ENCODE measurements at places on chromosomes 7 and 10.

GRCh38 chr10:109902992-109903947, 20.0 kb downstream of the XPNPEP1 start:
- H3K27ac ChIP-seq, result no peak overlapping the region
- peaks cover 5% of the 10 kb centered on the region for H3K36me3 ChIP-seq

DNA sequence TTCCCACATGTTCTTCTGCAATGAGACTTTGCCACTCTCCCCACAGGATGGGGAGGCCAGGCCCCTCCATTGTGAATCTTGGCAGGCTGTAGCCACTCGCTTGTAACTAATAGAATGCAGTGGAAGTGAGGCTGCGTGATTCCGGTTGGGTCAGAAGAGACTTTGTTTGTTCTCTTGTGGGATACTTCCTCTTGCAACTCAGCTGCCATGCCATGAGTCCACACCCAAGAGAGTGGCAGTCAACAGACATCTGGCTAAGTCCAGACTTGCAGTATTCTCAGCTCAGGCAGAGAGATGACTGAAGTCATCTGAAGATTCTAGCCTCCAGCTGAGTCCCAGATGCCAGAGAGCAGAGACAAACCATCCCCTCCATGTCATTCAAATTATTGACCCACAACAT, 153.4 kb upstream of the GDF10 start:
- H3K27me3 ChIP-seq, result no peaks in the 10 kb centered on the region
- H3K4me3 ChIP-seq, result no peak overlapping the region
- no peaks in the 10 kb centered on the region for H3K36me3 ChIP-seq
- H3K4me1 ChIP-seq, result no peaks in the 10 kb centered on the region
- DNase-seq, result no peak

GRCh38 chr7:84238596-84238995, 44.0 kb upstream of the SEMA3A start:
- H3K27ac ChIP-seq, result no peak overlapping the region
- H3K4me1 ChIP-seq, result no peaks in the 10 kb centered on the region
- H3K4me3 ChIP-seq, result no peak overlapping the region
- H3K27me3 ChIP-seq, result no peaks in the 10 kb centered on the region

DNA sequence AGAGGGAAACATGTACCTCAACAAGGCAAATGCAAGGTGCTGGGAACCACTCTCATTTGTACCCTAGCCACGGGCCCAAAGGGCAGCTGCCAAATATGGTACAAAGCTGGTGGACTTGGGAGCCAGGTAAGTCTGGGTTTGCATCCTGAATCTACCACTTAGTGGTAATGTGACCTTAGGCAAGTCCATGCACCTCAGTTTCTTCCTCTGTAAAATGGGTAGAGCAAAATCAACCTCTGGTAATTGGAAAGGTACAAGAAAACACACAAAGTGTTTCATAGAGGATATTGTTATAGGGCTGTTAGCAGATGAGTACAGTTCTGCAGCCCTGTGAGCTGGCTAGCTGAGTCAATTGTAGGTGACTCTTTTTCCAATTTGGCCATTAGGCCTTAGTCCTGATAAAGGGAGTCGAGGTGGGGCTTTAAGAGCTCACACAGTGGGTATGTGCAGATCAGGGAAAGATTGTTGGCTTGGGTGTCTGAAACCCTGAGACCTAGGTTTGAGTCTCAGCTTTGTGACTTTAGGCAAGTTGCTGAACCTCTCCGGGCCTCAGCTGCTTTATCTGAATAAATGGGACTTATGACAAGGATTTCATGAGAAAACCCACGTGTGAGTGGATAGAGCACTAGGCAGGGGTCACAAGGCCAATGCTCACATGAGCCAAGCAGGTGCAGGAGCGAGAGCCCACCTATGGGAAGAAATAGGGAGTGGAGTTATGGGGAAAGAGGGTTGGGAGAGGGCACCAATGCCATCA, 121.3 kb upstream of the GDF10 start:
- no peaks in the 10 kb centered on the region for H3K36me3 ChIP-seq
- H3K27ac ChIP-seq, result no peak overlapping the region
- DNase-seq, result no peak
- H3K27me3 ChIP-seq, result no peaks in the 10 kb centered on the region
- H3K4me1 ChIP-seq, result peaks cover 20% of the 10 kb centered on the region

- H3K4me1 ChIP-seq, result peaks cover 18% of the 10 kb centered on the region
- DNase-seq, result no peak
- no peak overlapping the region for H3K4me3 ChIP-seq
- H3K27ac ChIP-seq, result no peak overlapping the region
- no peaks in the 10 kb centered on the region for H3K27me3 ChIP-seq
- H3K36me3 ChIP-seq, result no peaks in the 10 kb centered on the region
These were observed 41.6 kb downstream of the SEMA3A start for GRCh38 chr7:84152995-84153394.

DNA sequence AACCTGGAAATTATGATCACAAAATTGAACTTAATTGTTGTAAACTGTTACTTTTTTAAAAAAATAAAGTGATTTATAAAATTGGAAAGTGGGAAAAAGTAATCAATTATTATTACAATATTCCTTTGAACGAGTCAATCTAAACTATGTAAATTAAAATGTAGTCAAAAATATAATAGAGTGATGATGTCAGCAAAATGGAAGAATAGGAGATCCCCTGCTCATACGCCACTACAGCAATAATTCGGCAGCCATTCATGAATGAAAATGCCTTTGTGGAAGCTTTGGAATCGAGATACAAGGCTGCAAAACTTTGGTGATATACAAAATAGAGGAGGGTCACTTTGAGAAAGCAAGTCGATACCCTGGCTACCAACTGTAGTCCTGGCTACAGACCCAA, 36.4 kb upstream of the PCDH15 start:
- no peak overlapping the region for H3K27ac ChIP-seq
- DNase-seq, result no peak
- no peaks in the 10 kb centered on the region for H3K4me1 ChIP-seq
- H3K36me3 ChIP-seq, result no peaks in the 10 kb centered on the region
- no peaks in the 10 kb centered on the region for H3K27me3 ChIP-seq
- no peak overlapping the region for H3K4me3 ChIP-seq

- no peak overlapping the region for H3K27ac ChIP-seq
- no peak overlapping the region for H3K4me3 ChIP-seq
- DNase-seq, result no peak
- no peaks in the 10 kb centered on the region for H3K27me3 ChIP-seq
- H3K4me1 ChIP-seq, result no peaks in the 10 kb centered on the region
These were observed 134.9 kb downstream of the SH2D4B start for GRCh38 chr10:80672613-80673012.

DNA sequence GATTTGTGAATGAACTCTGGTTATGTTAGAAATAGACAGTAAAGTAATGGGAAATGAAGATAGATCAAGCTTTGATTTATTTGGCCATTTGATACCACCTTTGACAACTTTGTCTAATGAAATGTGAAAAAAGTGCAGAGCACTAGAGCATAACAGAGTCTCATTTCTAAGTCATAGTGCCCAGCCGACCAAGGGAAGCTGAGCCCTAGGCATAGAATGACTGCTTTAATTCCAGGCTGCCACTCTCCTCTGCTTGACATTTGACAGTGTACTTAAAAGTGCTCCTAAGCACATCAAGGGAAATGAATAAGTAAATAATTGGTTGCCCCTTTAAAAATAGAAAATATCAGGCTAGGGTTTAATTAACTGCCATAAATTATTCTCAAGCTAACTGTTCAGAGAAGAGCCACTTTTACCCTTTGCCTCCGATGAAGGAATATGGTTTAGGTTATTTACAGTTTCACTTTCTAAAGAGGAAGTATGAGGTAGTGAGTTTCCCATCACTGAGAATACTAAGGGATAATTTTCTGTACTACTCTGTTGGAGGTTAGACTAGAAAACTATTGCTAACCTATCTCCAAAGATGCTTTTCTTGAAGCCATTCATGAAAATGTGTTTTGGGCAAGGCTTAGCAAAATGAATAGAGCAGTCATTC, 591.6 kb downstream of the REEP3 start:
- no peaks in the 10 kb centered on the region for H3K27me3 ChIP-seq
- no peak for DNase-seq
- no peak overlapping the region for H3K4me3 ChIP-seq

DNA sequence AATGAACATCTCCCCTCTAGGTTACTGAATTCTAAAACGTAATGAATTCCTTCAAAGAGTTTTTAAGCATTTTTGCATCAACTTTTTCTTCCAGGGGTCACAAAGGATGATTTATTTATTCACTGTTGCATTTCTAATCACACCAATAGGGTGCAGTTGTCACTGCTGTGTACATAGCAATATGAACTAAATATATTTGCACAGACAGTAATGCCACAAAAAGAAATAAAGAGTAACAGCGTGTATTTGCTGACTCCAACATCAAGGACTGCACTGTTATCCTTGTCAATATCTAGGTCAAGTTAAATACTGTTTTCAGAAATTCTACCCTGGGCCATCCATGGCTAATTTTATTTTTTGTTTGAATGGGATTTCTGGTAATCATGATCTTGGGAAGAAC, 138.0 kb downstream of the FRMD4A start:
- H3K36me3 ChIP-seq, result no peaks in the 10 kb centered on the region
- H3K4me1 ChIP-seq, result no peaks in the 10 kb centered on the region
- no peaks in the 10 kb centered on the region for H3K27me3 ChIP-seq
- DNase-seq, result no peak

DNA sequence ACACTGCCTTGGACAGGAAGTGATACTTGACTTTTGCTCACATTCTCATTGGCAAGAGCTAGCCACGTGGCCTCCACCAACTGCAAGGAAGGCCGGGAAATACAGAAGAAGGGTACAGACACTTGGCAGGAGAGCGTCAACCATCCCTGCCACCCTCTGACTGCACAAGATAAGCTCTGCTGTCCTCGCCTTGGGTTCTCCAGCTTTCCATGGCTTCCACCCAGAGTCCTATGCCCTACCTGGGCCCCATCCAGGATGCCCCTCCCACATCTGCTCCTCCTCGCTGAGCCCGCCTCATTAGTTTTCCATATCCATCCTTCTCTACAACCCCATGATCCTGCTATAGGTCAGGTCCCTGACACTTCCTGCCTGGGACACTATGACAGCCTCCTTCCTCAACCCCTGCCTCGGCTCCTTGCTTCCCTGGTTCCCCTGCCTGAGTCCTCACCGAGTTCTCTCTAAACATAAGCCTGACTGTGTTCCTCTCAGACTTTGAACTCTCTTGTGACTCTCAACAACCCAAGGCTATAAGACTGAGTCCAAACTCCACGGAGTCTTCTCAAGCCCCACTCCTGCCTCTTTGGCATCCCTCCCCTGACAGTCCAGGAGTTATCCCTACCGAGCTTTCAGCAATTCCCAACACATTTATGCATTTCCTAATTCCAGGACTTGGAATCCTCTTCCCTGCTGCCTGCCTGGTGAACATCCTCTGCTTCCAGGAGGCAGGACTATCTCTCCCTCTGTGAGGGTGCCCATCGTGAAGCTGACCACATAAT, 23.2 kb upstream of the GDF10 start:
- peaks cover 12% of the 10 kb centered on the region for H3K4me1 ChIP-seq
- no peak for DNase-seq
- H3K27ac ChIP-seq, result no peak overlapping the region
- peaks cover 6% of the 10 kb centered on the region for H3K36me3 ChIP-seq

GRCh38 chr7:107181172-107181571, 12.4 kb downstream of the HBP1 start:
- no peak for DNase-seq
- no peaks in the 10 kb centered on the region for H3K4me1 ChIP-seq
- no peak overlapping the region for H3K4me3 ChIP-seq
- peaks cover 20% of the 10 kb centered on the region for H3K36me3 ChIP-seq

DNA sequence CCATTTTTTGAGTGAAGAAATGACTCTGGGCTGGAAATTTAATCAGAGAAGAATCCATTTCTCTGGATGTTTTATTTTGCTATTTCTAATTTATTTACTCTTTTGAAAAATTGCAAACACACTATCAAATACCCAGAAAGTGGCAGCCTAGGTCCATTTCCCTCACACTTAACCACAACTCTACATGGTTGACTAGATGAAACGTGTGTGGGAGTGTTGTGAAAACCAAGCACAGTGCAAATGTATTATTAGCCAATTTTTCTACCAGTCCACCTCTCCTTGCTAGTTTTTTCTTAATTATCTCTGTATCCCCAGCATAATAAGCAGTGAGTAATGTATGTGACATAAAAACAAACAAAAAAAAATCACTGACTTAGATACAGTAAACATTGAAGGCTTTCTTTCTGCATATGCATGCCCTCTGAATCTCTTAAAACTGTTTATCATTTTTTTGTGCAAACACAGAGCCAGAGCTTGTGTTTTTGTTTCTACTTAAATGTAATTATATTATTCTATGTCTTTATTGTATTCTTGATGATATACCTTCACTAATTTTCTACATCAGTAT, 30.9 kb downstream of the SCIN start:
- DNase-seq, result no peak
- H3K36me3 ChIP-seq, result no peaks in the 10 kb centered on the region
- H3K27me3 ChIP-seq, result no peaks in the 10 kb centered on the region
- no peaks in the 10 kb centered on the region for H3K4me1 ChIP-seq

DNA sequence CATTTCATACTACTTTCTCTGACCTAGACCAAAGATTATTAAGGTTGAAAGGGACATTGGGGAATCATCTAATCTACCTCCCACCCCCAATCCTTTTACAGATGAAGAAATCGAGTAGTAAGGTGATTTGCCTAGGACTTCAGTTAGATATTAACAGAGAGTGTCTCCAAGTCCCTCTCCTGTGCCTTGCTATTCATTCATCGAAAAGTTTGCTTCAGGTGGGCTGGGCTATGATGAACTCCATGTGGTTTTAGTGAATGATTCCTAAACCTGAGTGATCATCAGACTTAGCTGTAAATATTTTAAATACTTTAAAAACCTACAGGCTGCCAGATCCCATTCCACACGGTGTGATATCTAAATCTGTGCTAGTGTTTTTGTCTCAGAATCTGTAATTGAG, 259.4 kb upstream of the SORCS1 start:
- H3K27ac ChIP-seq, result no peak overlapping the region
- peaks cover 10% of the 10 kb centered on the region for H3K4me1 ChIP-seq
- no peaks in the 10 kb centered on the region for H3K27me3 ChIP-seq

DNA sequence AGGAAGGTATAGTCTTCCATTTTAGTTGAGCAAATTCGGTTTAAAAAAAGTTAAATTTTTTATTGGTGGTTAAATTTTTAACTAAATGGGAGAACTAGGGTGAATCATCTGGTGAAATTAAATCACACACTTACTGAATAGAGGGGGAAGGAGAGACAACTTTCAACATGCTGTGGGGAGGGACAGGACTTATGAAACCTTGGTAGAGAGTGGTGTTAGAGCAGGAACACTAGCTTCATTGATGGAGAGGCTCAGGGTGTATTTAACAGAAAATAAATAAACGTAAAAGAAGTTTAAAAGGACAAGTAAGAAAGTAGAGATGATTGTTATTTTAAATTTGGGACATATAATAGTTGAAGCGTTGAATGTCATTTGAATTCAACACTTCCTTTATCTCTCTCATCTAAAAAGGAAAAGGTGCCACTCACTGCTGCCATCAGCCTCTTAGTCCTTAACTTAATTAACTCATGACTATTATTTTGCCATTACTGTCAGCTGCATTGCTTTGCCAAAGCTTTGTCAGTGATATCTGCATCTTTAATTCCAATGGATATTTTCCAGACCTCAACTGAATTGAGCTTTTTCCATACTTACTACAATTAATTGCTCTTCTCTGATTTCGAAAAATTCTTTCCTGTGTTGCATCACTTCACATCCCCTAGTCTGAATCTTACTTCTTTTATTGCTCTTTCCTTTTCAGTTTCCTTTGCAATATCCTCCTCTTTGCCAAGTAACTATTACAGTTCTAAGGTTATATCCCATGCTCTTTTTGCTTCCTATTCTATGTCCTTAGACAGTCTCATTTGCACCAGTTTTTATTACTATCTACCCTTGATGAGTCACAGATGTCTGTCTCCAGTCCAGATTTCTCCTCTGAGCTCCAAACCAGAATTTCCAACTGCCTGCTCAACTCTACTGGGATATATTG, 71.7 kb downstream of the GNAT3 start:
- no peak for DNase-seq
- H3K36me3 ChIP-seq, result no peaks in the 10 kb centered on the region
- H3K4me3 ChIP-seq, result no peak overlapping the region
- H3K27me3 ChIP-seq, result no peaks in the 10 kb centered on the region
- no peak overlapping the region for H3K27ac ChIP-seq
- H3K4me1 ChIP-seq, result no peaks in the 10 kb centered on the region
